ENCODE measurements at places on chromosomes 11 and 22.

GRCh38 chr11:96051820-96052219, 127.9 kb upstream of the MTMR2 start:
- no peak for DNase-seq

- DNase-seq = no peak
These were observed at the start of gene ZP1 for GRCh38 chr11:60866911-60867870. ZP1 (plus strand) TSS chr11:60867542; CDS start chr11:60867562, 20 bp downstream.

- DNase-seq = no peak
These were observed 26.6 kb upstream of the MYRF start for GRCh38 chr11:61725781-61726231.

DNA sequence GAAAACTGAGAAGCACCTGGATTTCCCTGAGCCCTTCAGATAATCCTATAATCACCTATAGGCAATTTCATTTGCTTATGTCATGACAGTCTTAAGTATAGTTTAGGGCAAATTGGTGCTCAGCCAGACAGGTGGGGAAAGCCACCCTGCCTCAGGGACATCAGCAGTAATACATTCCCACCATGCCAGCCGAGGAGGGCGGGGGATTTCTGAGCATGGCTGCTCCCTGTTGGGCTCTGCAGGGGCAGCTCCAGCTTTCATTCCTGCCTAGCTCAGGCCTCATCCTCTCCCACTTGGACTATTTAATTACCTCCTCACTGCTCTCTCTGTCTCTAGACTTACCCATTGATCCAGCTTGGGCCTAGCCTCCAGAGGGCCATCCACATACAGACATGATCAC, 9.0 kb upstream of the DRD2 start:
- DNase-seq = no peak

DNA sequence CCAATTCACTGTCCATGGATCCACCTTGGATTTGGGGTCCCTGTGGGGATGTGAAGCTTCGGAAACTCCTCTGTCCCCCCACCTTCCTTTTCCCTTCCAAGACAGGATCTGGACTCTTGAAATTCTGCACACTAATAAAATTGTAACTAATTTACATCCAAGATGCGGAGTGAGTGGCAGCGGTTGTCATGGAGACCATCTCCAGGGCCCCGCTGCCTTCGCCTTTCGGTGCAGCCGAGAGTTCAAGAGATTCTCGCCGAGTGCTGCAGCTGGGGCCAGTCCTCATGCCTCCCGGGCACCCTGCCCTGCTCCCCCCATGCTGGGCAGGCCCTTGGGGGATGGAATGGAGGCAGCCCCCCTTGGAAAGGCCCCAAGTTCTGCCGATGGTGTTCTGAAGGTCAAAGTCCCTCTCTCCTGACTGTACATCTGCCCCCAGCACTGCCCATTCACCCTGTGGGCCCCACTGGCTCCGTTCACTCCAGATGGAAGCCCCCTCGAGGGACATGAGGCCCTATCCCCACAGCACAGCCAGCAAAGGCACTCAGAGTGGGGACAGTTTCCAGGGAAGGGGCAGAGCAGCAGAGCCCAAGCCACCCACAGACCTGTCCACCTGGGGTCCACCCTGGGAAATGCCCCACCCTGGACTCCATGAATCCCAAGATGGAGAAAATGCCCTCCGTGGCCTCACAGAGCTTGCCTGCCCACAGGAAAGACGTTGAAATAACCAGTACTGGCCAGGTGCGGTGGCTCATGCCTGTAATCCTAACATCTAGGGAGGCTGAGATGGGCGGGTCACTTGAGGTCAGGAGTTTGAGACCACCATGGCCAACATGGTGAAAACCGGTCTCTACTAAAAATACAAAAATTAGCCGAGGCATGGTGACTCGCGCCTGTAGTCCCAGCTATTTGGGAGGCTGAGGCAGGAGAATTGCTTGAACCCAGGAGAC, 25.9 kb downstream of the IGLL1 start:
- DNase-seq = no peak

DNA sequence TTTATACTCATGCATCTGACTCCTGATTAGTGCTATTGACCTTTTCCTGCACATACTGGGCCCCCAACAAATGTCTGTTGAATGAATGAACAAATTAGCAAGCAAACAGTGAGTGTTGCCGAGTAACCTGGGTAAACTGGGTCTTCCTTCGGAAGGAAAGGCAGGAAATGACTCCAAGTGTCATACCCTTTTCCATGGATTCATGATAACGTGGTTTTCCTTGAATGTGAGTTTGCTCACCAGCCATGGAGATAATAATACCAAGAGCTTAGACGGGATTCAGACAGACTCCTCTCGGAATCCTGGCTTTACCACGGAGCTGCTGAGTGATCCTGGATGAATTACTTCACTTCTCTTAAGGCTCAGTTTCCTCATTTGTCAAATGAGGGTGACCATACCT, 16.7 kb downstream of the TECTA start:
- DNase-seq = no peak

DNA sequence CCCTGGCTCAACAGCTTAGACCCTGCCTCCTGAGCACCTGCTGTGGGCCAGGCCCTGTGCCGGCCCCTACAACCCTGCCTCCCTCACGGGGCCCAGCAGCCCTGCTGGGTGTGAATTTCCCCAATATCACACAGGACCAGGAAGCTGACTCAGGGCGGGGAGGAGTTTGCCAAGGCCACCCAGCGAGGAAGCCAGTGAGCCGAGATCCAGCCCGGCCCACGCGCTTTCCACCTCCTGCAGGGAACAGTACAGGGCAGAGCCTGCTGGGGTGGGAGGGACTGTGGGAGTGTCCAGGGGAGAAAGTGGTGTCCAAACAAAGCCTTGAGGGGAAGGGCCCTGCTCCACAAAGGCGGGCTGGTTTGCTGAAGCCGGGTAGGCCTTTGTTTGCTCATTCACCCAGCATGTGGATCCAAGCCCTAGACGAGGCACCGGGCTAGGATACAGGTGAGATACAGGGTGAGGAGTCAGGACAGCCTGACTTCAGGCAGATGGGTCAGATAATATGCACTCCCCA, 26.8 kb downstream of the RPL3 start:
- DNase-seq = peak; percentile 47
